ENCODE measurements at places on chromosomes 3 and 15.

DNA sequence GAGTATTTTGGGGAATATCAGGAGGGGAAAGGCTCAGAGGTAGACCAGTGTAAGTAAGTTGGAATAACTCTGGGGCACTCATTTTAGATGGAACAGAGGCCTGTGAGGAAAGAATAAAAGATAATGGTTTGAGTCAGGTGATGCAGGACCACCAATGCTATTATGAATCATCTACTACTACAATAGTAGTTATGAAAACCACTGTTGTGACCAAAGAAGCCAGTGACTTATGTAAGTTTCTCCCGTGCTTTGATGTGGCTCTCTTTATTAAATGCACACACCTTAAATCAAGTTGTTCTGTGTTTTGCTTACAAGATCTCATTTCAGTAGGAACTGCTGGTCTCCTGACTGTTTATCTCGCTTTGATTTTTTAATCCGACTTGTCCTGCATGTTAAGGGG, 13.1 kb upstream of the GUCA1C start:
- no peak for DNase-seq

DNA sequence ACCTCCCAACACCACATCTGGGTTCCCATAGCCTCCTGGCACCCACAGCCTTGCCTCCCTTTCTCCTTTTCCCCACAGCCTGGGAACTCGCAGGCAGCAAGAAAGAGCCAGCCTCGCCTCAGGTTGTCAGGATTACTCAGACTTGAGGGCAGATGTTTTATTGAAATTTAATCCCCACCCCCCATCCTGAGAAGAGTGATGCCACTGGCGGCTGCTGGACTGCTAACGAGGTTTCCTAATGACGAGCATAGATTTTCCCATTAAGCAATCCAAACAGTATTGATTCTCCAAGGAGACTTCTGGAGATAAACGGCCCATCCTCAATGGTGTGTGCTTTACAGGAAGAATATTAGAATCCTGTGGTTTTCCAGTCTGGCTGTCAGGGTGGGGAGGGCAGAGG, 13.7 kb downstream of the SHF start:
- no peak for DNase-seq

GRCh38 chr3:183826448-183827250, 1.3 kb upstream of the MAP6D1 start:
- DNase-seq: no peak

- DNase-seq: no peak
Measured at GRCh38 chr15:60656481-60656880, 177.5 kb upstream of the ICE2 start.
